ENCODE measurements at places on chromosomes 6 and 20. TPM values are rescaled to one million over a fixed set of nuclear protein-coding genes. Genes with fewer than 3 reads are reported as not detected.

The PGC gene
- not detected for total RNA-seq

The SDCBP2 gene
- 1.4 TPM for total RNA-seq

The C6orf118 gene
- total RNA-seq: not detected

The KIF13A gene
- 60.5 TPM for total RNA-seq

The TTBK1 gene
- total RNA-seq: 0.13 TPM

The TM9SF4 gene
- 37.8 TPM for total RNA-seq

The TCP11 gene
- not detected for total RNA-seq

The UNC93A gene
- total RNA-seq: not detected

The RAMACL gene
- 0.71 TPM for total RNA-seq

The TXLNB gene
- total RNA-seq: 52.4 TPM

The TP53TG5 gene
- total RNA-seq: 0.68 TPM

The CD24 gene
- 0.80 TPM for total RNA-seq

The TMEM244 gene
- not detected for total RNA-seq

The LBP gene
- 9.0 TPM for total RNA-seq

The HLA-DQA2 gene
- total RNA-seq: 1.1 TPM

The ATP9A gene
- total RNA-seq: 27.6 TPM

The MOXD1 gene
- 2.2 TPM for total RNA-seq

The OR2B6 gene
- not detected for total RNA-seq

The CLIC5 gene
- 109 TPM for total RNA-seq

The SRMS gene
- not detected for total RNA-seq
